ENCODE measurements at places on chromosomes 7 and 10. TPM values are rescaled to one million over a fixed set of nuclear protein-coding genes. Genes with fewer than 3 reads are reported as not detected.

Gene NRP1
- total RNA-seq: 52.5 TPM

- no peaks in the 10 kb centered on the region for H3K27me3 ChIP-seq
- no peak overlapping the region for H3K4me3 ChIP-seq
- no peaks in the 10 kb centered on the region for H3K36me3 ChIP-seq
- H3K4me1 ChIP-seq: peaks cover 22% of the 10 kb centered on the region
Observed at GRCh38 chr7:117041822-117042221, 88.5 kb downstream of the ST7 start.

- no peak overlapping the region for H3K4me3 ChIP-seq
- no peaks in the 10 kb centered on the region for H3K36me3 ChIP-seq
- no peaks in the 10 kb centered on the region for H3K4me1 ChIP-seq
- DNase-seq: no peak
Observed at GRCh38 chr7:71339924-71340323, 208.0 kb downstream of the GALNT17 start.

- no peak overlapping the region for H3K4me3 ChIP-seq
- no peaks in the 10 kb centered on the region for H3K36me3 ChIP-seq
- H3K27me3 ChIP-seq: no peaks in the 10 kb centered on the region
- DNase-seq: no peak
- no peaks in the 10 kb centered on the region for H3K4me1 ChIP-seq
- H3K27ac ChIP-seq: no peak overlapping the region
Observed at GRCh38 chr7:127968547-127968946, 62.7 kb downstream of the LRRC4 start.

DNA sequence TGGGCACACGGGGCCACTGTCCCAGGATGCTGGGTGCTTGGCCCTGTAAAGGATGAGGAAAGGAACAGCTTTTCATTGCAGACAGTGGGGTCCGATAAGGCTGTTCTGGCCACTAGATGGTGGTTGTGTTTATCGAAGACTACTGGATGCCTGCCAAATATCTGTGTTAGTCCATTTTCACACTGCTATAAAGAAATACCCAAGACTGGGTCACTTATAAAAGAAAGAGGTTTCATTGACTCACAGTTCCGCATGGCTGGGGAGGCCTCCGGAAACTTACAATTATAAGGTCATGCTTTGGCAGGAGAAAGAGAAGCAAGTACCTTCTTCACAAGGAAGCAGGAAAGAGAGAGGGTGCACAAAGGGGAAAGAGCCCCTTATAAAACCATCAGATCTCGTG lies 32.2 kb upstream of the GARS1 start:
- no peak for DNase-seq
- no peak overlapping the region for H3K4me3 ChIP-seq
- H3K4me1 ChIP-seq: peaks cover 11% of the 10 kb centered on the region
- H3K27me3 ChIP-seq: no peaks in the 10 kb centered on the region

- H3K4me3 ChIP-seq: no peak overlapping the region
- no peaks in the 10 kb centered on the region for H3K27me3 ChIP-seq
- no peaks in the 10 kb centered on the region for H3K36me3 ChIP-seq
Observed at GRCh38 chr7:118502235-118502634, 277.7 kb downstream of the ANKRD7 start.

Data from vagina (tissue), 2 donors.